ENCODE measurements at places on chromosomes 1 and 21.

DNA sequence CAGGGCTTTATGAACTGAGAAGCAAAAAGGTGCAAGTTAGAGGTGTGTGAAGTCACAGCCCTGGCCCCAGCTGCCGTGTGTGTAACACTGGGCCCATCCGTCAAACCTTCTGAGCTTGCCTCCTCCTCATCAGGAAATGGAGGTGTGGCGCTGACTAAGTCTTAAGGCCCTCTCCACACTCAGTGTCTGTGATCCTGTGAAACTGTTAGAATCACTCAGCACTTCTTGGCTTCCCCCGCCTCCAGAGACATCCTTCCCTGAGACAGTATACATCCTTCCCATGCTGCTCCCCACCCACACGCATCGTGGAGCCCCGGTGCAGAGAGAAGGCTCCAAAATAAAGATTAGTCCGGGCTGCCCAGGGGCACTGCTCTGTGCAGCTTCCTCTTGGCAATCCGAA, 33.3 kb downstream of the LRP8 start:
- DNase-seq = no peak

DNA sequence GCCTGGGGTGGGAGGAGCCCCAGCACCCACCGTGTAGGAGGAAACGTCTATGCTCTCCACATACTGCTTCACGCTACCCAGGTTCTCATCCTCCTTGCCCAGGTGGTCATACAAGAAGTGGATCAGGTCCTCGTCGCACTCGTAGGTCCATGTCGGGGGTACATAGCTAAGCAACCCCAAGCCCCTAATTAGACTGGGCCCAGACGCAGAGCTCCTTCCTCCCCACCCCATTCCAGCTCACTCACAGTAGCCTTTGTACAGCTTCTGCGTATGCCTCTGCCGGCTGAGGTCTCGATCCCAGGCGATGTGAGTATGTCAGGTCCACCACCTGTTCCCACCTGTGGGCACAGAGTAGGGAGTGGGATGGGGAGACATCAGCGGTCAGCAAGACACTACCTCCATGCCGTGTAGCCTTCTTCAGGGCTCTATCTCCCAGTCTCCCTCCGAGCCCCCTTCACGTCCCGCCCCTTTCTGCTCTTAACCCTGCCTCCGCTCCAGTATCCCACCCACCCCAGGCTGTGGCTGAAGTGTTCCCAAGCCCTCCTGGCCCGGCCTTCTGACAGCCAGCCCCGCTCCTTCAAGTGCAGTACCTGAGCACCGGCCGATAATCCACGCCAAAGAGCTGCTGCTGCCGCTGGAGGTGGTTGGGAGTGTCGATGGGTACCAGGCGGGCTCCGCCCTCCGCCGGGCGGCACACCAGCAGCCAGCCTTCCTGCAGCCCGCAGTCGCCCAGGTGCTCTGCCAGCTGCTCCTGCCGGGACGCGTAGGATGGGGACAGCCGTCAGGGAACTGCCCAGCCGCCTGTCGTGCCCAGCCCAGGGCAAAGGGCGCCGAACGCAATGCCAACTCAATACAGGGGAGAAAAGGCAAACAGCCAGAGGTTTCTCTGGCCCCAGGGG, 919 bp downstream of the HECTD3 start:
- no peak for DNase-seq

DNA sequence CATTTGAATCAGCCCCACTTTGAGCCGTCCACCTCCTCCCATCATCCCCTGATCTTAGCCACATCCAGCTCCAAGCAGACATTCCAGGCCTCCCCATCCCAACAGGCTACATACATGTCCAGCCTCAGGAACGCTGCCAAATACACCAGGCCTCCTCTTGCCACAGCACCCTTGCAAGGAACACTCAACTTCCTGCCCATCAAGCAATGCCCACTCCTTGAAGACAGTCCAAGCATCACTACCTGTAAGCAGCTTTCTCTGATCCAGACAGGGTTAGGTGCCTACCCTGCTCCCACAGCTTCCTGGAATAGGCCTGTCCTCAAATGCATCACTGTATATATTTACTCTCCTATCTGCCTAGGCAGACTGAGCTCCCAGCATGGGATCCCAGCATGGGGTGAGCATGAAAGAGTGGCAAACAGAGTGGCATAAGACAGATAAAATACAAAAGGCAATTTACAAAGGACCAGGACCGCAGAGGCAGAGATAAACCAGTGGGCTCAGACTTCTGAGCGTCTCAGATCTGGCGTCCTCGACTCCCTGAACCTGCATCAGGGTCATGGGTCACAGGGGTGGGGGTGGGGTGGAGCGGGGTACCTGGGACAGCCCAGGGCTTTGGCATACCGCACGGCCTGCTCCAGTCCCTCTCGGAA, 816 bp downstream of the HYI start:
- DNase-seq = no peak

- DNase-seq = no peak
These were observed 24.4 kb upstream of the DUSP23 start for GRCh38 chr1:159756397-159756796.

All from hippocampal formation (tissue), 2 donors.